Osteocyte (in vitro differentiated cells): ENCODE measurements at places on chromosomes 5 and 9. TPM values are rescaled to one million over a fixed set of nuclear protein-coding genes. Genes with fewer than 3 reads are reported as not detected.

DNA sequence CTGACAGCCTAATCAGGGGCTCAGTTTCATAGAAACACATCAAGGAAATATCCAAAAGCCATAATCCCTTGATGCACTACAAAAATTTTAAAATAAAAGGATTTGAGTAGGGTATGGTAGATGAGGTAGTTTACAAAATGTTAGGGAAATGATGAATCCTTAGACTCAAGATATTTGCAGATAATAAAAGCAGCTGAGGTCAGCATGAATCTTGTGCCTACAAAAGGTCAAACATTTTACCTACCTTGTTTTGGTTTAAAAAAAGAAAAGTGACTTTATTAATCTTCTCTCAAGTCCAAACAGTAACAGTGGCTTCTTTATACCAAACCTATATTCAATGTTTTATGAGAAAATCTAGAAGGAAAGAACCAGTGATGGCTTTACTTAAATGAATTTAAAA is 135.5 kb downstream of the BNC2 start:
- peaks cover 5% of the 10 kb centered on the region for H3K4me1 ChIP-seq
- no peak for DNase-seq
- no peak overlapping the region for H3K4me3 ChIP-seq
- peaks cover 29% of the 10 kb centered on the region for H3K36me3 ChIP-seq

GRCh38 chr9:73200694-73201452 is 49.2 kb downstream of the ANXA1 start:
- no peak overlapping the region for H3K4me3 ChIP-seq
- no peak overlapping the region for H3K27ac ChIP-seq
- no peak for DNase-seq
- H3K27me3 ChIP-seq, result peaks cover 64% of the 10 kb centered on the region
- H3K4me1 ChIP-seq, result no peaks in the 10 kb centered on the region

DNA sequence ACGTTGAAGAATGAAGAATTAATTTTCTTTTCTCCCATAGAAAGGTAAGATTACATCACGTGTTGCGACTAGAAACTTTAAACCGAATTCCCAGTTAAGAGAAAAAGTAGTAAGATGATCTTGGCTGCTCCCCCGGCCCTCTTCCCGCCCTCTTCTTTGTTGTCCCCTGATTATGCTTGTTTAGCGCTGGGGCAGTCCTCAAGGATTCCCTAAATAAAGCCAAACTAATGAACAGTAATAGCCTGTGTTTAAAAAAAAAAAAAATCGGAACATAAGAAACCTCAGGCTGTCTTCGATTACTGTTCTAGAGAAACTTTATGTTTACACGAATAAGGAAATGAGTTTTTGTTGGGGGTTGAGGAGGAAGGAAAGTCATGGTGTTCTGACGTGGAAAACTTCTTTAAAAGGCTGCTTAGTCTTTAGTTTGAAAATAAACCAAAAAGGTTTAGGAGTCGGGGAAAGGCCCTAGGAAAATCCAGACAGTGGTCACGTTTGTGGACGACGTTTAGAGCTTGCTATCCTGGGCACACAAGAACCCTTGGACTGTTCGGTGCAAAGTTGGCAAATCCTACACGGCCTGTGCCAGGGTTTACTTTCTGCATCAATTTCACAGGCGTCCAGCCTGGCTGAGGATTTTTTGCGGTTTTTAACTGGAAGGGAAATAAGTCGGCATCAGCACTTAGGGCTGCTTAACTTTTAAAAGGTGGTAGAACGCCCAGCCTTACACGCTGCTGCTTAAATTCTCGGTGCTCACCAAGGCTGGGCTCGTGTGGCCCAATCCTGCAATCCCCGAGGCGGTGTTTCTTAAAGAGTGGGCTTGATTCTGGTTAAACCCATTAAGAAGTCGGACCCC is 1.1 kb upstream of the MAT2B start:
- H3K27ac ChIP-seq, result peak overlapping the region; percentile 98
- H3K4me1 ChIP-seq, result peaks cover 44% of the 10 kb centered on the region
- H3K27me3 ChIP-seq, result no peaks in the 10 kb centered on the region
- H3K36me3 ChIP-seq, result no peaks in the 10 kb centered on the region
- DNase-seq, result no peak

DNA sequence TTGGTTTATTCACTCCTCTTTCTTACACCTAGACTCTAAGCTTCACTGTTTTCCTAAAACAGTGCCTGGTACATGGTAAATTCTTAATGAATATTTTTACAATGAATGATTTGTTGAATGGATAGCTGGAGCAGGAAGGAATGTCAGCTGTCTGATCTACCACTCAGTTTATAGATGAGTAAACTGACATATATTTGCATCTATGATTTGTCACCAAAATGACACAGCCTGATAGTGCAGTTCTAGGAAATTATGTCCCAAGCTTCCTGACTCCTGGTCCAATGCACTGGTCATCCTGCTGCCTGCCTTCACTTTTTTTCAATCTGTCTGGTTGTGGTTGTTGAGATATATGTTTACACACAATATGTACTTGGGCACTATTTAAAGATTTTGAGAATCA is 651.7 kb upstream of the WWC1 start:
- no peak overlapping the region for H3K27ac ChIP-seq
- H3K4me1 ChIP-seq, result peaks cover 48% of the 10 kb centered on the region
- DNase-seq, result no peak
- H3K27me3 ChIP-seq, result no peaks in the 10 kb centered on the region
- no peaks in the 10 kb centered on the region for H3K36me3 ChIP-seq
- H3K4me3 ChIP-seq, result no peak overlapping the region

- H3K27me3 ChIP-seq, result no peaks in the 10 kb centered on the region
- no peaks in the 10 kb centered on the region for H3K36me3 ChIP-seq
- peaks cover 17% of the 10 kb centered on the region for H3K4me1 ChIP-seq
- H3K27ac ChIP-seq, result no peak overlapping the region
- H3K4me3 ChIP-seq, result no peak overlapping the region
Observed at GRCh38 chr9:133557581-133557980, 23.1 kb downstream of the ADAMTSL2 start.

GRCh38 chr9:18786911-18787650 is 245.9 kb downstream of the SAXO1 start:
- H3K27me3 ChIP-seq, result no peaks in the 10 kb centered on the region
- H3K4me1 ChIP-seq, result peaks cover 23% of the 10 kb centered on the region
- H3K36me3 ChIP-seq, result no peaks in the 10 kb centered on the region
- DNase-seq, result no peak
- no peak overlapping the region for H3K4me3 ChIP-seq

DNA sequence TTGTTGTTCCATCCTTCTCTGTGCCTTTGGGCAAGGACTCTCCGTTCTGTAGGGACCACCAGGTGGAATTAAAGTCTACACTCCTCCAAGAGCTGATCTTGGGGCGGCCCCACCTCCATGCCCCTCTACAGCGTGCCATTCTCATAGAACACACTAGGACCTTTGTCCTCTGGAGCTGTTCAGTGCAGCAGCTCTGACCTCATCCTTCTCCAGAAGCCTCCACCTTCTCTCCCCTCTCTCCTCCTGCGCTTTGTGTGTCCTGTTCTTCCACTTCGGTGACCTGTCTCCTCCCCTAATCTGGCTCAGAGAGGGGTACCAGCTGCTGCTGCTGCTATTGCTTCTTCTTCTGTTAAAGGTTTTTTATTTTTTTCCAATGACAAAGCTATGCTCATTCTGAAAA is 1.8 kb upstream of the MACROH2A1 start:
- H3K4me3 ChIP-seq, result peak overlapping the region; percentile 85
- no peak overlapping the region for H3K27ac ChIP-seq
- no peak for DNase-seq
- peaks cover 17% of the 10 kb centered on the region for H3K27me3 ChIP-seq
- peaks cover 27% of the 10 kb centered on the region for H3K4me1 ChIP-seq

- H3K36me3 ChIP-seq, result peaks cover 16% of the 10 kb centered on the region
- no peaks in the 10 kb centered on the region for H3K27me3 ChIP-seq
- no peak for DNase-seq
- H3K27ac ChIP-seq, result no peak overlapping the region
Observed at GRCh38 chr9:33133186-33133585, 34.0 kb downstream of the B4GALT1 start.

DNA sequence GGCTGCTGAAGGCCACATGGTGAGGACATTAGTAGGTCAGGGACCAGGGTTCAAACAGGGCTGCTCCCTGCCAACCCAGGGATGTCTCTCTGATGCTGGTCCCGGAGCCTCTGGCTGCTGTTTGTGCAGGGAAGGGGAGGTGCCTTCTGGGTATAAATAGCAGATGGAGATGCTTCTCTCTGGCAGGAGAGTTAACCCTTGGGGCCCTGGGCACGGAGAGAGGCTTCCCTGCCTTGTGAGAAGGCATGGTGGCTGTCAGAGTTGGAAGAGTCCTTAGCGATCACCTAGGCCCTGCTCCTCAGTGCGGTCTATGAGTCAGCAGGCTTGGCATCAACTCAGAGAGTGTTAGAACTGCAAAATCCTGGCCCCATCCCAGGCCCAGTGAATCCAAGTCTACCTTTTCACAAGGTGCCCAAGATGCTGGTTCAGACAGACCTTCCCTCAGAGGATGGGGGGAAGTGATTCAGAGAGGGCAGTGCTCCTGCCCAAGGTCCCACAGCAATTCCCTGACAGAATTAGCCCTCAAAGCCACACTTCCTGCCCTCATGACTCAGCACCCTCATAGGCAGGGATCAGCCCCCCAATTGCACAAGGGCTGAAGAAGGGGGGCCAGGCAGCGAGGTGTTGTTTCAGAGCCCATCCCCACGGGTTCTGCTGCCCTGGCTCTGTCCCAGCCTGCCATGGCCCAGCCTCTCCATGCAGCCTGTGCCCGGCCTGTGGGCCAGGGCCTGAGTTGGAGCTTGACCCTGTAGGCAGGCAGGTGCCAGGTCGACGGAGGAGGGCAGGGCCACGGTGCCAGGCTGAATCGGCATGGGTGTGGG is 25.6 kb downstream of the CAMK2A start:
- no peak for DNase-seq
- no peaks in the 10 kb centered on the region for H3K36me3 ChIP-seq
- no peak overlapping the region for H3K27ac ChIP-seq
- H3K27me3 ChIP-seq, result no peaks in the 10 kb centered on the region

DNA sequence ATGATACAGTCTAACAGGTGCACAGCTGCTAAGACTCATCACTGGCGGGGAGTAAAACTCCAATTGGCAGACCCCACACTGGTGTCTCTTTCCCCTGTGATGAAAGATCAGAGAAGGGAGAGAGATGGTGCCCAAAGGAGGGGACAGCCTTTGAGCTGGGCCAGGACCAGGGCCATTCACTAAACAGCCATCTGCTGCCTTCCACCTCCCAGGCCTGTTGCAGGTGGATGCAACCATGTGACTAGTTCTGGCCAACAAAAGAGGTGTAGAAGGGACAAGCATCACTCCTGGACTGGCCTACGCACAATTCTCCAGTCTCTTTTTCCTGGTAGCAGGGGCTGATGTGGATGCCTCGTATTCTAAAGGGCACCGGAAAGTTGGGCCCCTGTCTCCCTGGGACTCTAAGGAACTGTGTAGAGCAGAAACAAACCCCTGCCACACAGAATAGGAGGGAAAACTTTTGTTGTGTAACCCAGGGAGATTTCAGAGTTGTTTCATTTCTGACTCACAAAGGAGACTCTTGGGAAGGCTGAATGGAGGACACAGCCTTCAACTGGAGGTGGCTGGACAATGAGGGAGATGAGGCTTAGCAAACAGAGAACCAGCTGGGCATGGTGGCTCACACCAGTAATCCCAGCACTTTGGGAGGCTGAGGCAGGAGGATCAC is 26.9 kb downstream of the TNIP1 start:
- DNase-seq, result no peak
- no peak overlapping the region for H3K27ac ChIP-seq
- no peaks in the 10 kb centered on the region for H3K4me1 ChIP-seq
- no peaks in the 10 kb centered on the region for H3K27me3 ChIP-seq

- no peaks in the 10 kb centered on the region for H3K27me3 ChIP-seq
- no peak overlapping the region for H3K4me3 ChIP-seq
- H3K4me1 ChIP-seq, result peaks cover 38% of the 10 kb centered on the region
- H3K36me3 ChIP-seq, result no peaks in the 10 kb centered on the region
Observed at GRCh38 chr9:134226221-134226930, 62.0 kb upstream of the RNU6ATAC start.

DNA sequence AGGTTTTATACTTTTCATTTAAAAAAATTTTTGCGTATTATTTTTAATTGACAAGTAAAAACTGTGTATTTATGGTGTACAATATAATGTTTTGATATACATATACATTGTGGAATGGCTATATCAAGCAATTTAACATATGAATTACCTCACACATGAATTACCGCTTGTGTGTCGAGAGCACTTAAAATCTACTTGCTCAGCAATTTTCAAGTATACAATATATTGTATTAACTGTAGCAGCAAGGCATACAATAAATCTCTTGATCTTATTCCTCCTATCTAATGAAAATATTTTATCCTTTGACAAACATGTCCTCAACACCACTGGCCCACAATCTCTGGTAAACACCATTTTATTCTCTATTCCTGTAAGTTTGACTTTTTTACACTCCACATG is 224.4 kb upstream of the CYLC2 start:
- no peaks in the 10 kb centered on the region for H3K4me1 ChIP-seq
- DNase-seq, result no peak
- H3K4me3 ChIP-seq, result no peak overlapping the region
- H3K36me3 ChIP-seq, result no peaks in the 10 kb centered on the region
- H3K27me3 ChIP-seq, result peaks cover 11% of the 10 kb centered on the region
- H3K27ac ChIP-seq, result no peak overlapping the region

DNA sequence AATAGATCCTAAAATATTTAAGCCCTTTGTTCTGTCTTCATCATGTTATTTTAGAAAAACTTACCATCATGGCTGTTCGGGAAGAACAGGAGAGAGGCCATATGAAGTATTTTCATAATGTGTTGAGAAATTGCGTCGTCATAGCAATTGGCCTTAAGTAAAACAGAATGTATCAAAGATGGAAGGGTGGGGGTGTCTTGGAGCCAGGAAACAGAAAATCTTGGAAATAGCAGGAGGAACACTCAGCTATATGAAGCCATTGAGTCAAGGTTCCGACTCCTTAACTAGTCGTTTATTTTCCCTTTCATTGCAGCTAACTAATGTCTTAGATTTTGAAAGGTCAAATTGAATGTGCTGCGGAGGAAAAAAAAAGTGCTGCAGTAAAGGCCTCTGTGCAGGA is 1.3 kb downstream of the SPTAN1 start:
- H3K27ac ChIP-seq, result no peak overlapping the region
- no peak overlapping the region for H3K4me3 ChIP-seq
- H3K4me1 ChIP-seq, result peaks cover 49% of the 10 kb centered on the region
- peaks cover 1% of the 10 kb centered on the region for H3K36me3 ChIP-seq
- DNase-seq, result no peak
- no peaks in the 10 kb centered on the region for H3K27me3 ChIP-seq

Gene FOXD4L5
- total RNA-seq, result 0.16 and 0.35 TPM in 2 replicates

Gene ADCY2
- total RNA-seq, result not detected in 2 replicates

Gene NOXA1
- 1.0 and 1.5 TPM in 2 replicates for total RNA-seq

Gene SMU1
- total RNA-seq, result 22.4 and 23.0 TPM in 2 replicates

Gene SIL1
- 58.0 and 58.4 TPM in 2 replicates for total RNA-seq

Gene PIP5K1B
- total RNA-seq, result not detected in 2 replicates

Gene SLC22A4
- total RNA-seq, result 1.4 and 2.5 TPM in 2 replicates

Gene SPINK7
- total RNA-seq, result not detected in 2 replicates

Gene EGR1
- total RNA-seq, result 219 and 415 TPM in 2 replicates

Gene PCDHB11
- total RNA-seq, result 1.9 and 2.4 TPM in 2 replicates
